ENCODE measurements at places on chromosomes 13 and 19. TPM values are rescaled to one million over a fixed set of nuclear protein-coding genes. Genes with fewer than 3 reads are reported as not detected.

TTC9B gene
- polyA plus RNA-seq = 0.10 TPM

CFAP97D2 gene
- not detected for polyA plus RNA-seq

RNF225 gene
- not detected for polyA plus RNA-seq

CEACAM7 gene
- not detected for polyA plus RNA-seq

KLK6 gene
- 40.8 TPM for polyA plus RNA-seq

CGB2 gene
- not detected for polyA plus RNA-seq

ZNF492 gene
- polyA plus RNA-seq = 2.5 TPM

ZSCAN22 gene
- 4.1 TPM for polyA plus RNA-seq

SIGLEC14 gene
- polyA plus RNA-seq = 0.54 TPM

KLHL26 gene
- polyA plus RNA-seq = 11.0 TPM

CDC42EP5 gene
- polyA plus RNA-seq = 40.9 TPM

C19orf73 gene
- polyA plus RNA-seq = 1.4 TPM

ZNF578 gene
- 8.6 TPM for polyA plus RNA-seq

MCOLN1 gene
- 20.0 TPM for polyA plus RNA-seq

PRR36 gene
- 9.0 TPM for polyA plus RNA-seq

DNA sequence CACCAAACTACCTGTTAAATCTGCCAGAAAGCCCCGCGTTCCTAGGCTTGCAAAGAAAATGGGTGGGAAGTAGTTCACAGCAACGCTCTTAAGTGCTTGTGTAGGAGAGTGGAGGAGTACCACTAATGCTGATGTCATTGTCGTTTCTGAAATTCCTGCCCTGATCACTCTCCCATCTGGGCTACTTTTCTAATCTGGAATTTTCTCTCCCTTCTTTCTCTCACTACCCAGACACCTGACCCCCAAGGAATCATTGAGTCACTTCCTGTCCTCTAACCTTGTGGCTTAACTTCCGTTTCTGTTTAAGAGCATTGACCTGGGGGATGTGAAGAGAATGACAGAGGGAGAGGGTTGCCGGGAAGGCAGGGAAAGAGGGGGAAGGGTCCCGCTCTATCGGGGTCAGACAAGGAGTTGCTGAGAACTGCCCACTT lies 98.7 kb downstream of the STARD13 start:
- no peak for DNase-seq

DNA sequence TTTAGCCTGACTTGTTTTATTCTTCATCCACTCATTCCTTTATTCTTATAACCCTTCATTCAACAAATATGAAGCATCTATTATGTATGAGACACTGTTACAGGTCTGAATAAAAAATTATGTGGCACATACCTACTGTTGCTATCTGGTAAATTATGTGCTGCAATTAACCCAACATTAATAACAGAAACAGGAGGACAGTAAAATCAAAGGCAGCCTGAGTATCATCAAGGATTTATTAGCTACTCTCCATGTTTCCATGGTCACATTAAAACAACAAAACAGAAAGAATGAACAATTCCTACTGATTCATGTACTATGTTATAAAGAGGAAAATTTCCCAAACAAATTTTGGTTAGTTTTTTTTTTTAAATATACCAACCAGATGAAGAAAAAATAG lies 43.9 kb downstream of the RAP2A start:
- DNase-seq = peak; percentile 67

GRCh38 chr13:92038905-92039304 lies 640.5 kb downstream of the GPC5 start:
- DNase-seq = no peak

DNA sequence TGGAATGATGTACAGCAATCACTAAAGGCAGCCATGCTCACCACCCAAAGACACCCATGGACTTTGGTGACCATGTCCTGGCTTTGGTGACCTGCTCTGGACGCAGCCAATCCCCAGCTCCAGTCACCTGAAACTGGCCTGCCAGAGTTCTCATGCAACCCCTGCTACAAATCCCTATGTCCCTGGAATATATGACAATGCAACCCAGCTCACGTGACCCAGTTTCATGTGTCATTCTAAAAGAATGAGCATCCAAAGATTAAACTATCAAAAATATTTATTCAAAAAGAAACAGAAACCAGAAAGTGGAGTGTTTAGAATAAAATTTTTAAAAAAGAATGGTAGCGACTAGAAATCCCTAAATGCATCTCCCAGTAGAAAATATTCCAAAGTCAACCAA lies 203.3 kb upstream of the IRS2 start:
- DNase-seq = no peak

- no peak for DNase-seq
Observed at GRCh38 chr13:49319551-49319950, 71.8 kb downstream of the CDADC1 start.

DNA sequence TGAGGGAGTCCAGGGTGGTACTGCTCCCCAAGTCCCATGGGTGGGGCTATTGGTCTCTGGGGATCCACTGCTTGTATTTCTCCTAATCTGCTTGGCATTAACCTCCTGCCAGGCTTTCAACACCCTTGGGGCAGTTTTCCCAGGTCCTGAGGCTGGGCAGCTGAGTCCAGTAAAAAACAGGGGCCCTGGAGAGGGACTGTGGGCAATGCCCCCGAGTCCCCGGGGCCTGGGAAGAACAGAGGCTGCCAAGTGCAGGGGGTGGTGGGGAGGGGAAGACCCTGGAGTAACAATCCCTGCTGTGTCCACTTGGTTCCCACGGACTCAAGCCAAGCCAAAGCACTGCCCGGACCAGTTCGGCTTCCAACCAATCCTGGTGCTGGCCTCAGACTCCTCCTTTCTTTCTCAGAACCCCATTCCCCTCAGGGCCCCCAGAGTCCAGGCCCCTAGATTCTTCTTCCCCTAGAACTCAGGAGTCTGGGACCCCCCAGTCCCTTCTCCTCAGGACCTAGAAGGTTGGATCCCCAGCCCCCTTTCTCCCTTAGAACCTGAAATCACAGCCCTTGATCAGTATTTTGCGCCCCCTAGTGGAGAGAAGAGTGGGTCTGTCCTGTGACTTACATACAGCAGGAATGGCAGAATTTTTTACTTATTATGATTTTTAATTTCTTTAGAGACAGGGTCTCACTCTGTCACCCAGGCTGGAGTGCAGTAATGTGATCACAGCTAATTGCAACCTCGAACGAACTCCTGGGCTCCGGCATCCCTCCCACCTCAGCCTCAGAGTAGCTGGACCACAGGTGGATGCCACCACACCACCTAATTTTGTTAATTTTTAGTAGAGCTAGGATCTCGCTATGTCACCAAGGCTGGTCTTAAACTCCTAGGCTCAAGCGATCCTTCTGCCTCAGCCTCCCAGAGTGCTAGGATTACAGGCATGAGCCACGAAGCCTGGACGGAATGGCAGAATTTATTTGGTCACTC lies 3.7 kb upstream of the CLPTM1 start:
- peak; percentile 82 for DNase-seq

DNA sequence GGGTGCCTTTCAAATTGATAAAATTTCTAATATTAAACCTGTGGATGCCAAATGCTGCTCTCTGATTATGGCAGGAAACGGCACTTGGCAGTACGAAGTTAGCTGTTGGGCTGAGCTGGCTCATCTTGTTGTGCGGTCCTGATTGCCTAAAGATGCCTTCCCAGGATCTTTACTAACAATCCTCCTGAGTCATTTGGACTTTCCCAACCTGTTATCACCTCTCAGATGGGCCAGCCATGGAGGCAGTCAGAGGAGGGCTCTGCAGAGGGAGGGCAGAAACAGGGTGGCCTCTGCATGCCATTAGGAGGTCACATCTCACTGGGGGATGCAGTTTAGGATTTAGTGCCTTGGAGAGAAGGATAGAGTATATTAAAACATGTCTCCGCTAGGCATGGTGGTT lies 27.3 kb downstream of the ALOX5AP start:
- no peak for DNase-seq

DNA sequence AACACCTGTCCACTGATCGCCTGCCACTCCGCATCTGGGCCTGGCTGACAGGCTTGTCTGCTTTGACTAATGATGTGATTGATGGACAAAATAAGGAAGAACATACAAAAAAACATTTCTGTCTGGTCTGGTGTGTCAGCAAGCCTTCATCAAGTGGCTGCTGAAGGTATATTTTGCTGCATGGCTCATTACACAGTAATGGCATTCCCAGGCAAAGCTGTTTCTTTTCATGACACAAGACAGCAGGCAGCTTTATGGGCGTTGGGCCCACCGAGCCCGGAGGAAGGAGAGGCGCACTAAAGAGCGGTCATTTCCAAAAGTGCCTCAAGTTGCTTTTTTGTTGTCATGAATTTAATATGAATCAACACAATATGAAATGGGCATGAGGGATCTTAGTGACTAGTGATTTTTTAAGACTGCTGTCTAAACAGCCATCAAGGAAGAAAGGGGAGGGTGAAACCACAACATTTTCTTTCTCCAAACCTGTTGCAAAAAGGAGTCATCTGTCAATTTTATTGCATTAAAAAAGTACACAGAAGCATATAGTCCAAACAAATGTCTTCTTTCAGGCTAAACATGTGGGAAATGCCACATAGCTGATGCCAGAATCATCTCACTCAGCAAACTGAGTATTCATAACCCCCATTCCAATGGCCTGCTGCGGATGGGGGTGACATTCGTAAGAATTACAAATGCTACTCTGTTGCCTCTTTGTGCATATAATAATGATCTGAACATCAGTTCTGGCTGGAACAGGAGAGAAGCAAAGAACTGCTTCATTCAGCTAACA lies 476.6 kb downstream of the ZNF536 start:
- DNase-seq = peak; percentile 86

DNA sequence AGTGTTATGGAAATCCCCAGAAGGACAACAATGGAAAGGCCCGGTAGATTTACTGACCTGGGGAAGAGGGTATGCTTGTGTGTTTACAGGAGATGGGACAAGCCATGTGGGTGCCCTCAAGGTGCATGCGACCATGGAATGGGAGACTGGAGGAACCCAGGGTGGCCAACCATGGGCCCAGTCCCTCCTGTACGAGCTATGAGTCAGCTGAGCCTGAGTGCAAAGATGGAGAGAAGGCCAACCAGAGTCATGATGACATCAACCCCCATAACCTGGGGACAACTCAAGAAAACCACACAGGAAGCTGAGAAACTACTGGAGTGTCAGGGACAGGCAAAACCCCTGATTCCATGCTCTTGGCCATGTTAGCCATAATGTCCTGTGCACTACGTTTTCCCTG lies 7.8 kb downstream of the ZNF350 start:
- no peak for DNase-seq

- no peak for DNase-seq
Observed at GRCh38 chr13:40056898-40057619, 401.6 kb downstream of the COG6 start.

GRCh38 chr19:10828981-10829821 lies 6.8 kb downstream of the TMED1 start:
- DNase-seq = no peak

- DNase-seq = no peak
Observed at GRCh38 chr19:19535311-19536191, 2.5 kb upstream of the CILP2 start.

DNA sequence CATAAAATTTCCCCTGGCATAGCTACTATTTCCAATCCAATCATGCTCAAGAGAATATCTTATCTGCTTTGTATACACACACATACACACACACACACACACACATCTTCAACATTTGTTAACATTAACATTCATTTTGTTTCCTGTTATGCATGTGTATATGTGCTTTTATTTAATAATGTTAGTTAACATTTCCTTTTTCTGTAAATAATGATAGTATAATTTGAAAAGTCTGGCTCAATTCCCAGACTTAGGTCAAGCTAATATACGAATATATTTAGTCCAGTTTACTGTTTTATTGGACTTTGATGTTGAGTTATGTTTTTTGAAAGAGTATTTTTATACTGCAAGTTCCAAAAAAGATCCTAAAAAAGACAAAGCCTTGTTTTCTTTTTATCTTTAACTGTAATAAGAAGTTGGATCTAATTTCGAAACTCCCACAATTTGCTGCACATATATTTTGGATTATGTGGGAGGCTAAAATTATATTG lies 1072.4 kb downstream of the EFNB2 start:
- DNase-seq = peak; percentile 84

DNA sequence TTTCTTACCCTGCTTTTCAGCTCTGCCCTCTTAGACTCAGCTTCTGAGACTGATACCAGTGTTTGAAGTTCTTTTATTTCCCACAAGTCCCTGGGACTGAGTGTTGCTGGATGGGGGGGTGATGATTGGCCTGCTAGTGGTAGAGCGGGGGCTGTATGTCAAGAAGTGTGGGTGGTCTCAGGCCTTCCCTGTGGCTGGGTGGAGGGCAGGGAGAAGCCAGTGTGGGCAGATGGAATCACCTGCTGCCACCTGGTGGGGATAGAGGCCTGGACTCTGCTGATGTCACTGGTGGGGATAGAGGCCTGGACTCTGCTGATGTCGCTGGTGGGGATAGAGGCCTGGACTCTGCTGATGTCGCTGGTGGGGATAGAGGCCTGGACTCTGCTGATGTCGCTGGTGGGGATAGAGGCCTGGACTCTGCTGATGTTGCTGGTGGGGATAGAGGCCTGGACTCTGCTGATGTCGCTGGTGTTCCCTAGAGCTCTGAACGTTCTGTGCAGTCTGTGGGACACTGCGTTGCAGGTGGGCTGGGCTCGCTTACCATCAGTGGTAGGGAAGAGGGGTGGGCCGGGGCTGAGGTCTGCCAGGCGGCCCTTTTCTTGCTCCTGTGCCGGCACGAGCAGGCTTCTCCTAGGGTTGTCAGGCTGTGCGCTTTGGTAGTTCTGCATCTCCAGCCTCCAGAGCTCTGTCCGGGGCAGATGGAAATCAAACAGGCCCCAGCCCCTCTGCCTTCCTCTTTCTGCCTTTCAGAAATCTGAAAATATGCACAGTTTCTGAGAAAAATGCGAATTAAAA lies 101.3 kb downstream of the ARHGEF7 start:
- DNase-seq = no peak

- no peak for DNase-seq
Observed at GRCh38 chr13:40682449-40683240, 16.2 kb upstream of the FOXO1 start.

- DNase-seq = no peak
Observed at GRCh38 chr19:10070730-10071446, 15.2 kb upstream of the SHFL start.

- no peak for DNase-seq
Observed at GRCh38 chr13:90455067-90455466, 892.4 kb upstream of the MIR17HG start.

- DNase-seq = peak; percentile 7
Observed at GRCh38 chr13:100089465-100090032, 656 bp downstream of the PCCA start.

DNA sequence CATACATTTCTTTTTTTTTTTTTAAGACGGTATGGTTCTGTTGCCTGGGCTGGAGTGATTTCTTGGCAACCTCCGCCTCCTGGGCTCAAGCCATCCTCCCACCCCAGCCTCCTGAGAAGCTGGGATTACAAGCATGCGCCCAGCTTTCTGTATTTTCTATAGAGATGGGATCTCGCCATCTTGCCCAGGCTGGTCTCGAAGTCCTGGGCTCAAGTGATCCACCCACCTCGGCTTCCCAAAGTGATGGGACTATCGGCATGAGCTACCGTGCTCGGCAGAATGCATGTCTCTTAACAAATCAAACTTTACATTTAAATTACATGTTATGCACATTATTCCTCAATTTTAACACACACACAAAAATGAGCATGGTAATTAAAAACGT lies 1.2 kb downstream of the NDUFA13 start:
- no peak for DNase-seq

Data from renal pelvis (tissue), 12 donors.